CD4-positive, alpha-beta T cell (primary cell): ENCODE measurements at places on chromosomes 4 and X.

DNA sequence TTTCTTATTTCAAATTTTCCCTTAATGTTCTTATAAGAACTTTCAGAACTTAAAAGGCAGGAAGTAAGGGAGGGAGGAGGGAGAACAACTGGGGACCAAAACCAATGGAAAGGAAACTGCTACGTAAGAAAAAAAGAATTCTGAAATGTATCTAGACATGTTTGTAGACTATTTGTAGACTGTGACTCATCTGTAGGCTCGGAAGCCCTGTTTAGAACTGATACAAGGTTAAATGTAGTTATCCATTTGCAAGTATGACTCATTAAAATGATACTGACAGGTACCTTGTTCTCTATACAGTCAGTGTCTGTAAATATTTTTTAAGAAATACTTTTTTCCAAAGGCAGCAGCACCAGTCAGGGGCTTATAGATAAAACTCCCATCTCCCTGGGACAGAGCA lies 202.0 kb downstream of the DHX15 start:
- DNase-seq: no peak

DNA sequence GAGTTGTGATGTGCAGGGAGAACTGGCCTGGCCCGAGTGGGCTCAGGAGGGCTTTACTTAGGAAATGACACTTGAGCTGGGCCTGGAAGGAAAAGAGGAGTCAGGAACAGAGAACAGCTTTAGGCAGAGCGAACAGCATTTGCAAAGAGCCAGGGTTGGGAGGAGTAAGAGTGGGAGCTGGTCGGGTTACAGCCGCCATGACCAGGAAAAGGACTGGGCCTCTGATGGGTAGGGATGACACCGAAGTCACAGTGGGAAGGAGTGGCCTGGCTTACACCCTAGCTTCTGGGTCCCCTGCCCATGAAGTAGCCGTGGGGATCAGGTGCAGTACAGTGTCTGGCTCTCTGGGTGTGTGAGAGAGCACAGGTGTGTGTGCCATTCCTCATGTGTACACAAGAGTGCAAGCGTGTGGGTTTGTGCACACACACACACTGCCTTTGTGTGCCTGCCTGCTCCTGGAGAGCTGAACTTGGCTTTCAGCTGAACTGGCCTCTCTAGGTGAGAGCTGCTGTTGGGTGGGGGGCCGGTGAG lies 31.6 kb downstream of the TRMT44 start:
- DNase-seq: no peak

DNA sequence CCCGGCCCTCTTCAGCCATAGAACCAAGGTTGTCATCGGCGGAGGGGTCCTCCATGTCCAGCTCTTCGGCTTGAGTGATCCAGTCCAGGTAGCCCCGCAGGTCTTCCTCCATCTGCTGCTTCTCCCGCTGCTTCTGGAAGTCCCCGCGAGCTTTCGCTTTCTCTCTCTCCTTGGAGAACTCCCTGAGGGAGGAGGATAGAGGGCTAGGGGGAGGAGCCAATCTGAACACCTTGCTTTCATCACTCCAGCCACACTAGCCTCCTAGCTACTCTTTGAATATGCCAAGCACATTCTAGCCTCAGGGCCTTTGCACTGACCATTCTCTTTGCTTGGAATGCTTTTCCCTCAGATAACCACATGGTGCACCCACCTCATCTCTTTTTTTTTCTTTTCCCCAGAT lies 6.2 kb downstream of the CACNA1F start:
- DNase-seq: no peak

GRCh38 chrX:32185160-32185559 lies 1026.2 kb downstream of the DMD start:
- DNase-seq: no peak
